ENCODE measurements at places on chromosomes 1 and 21. TPM values are rescaled to one million over a fixed set of nuclear protein-coding genes. Genes with fewer than 3 reads are reported as not detected.
A peak's percentile ranks its signal among the peaks of the same experiment; 100 is the strongest.

DNA sequence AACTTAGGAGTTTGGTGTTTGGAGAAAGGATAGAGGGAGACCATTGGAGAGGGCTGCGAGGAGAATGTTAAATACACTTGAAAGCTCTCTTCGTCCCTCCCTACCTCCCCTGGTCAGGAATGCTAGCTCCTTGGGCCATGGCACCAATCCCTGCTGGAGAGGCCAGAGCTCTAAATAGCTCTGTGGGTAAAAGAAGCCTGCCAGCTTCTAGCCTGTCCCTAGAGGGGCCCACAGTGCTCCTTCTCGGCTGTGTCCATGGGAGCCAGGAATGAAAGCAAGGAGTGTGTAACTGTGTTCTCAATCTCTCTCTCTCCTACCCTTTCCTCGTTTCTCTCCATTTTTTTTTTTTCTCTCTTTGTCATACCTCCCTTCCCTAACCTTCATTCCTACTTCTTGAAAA is at the start of gene CCDC190:
Gene CCDC190 (minus strand): TSS at position 75 of the 400 bp plus-strand sequence. CDS start 1,529 bp downstream, outside the sequence.
- DNase-seq = peak; percentile 43

LRRC8B gene
- 2.5 TPM for total RNA-seq

GRCh38 chr1:2956576-2956975 is 64.7 kb upstream of the ACTRT2 start:
- no peak for DNase-seq

WDR64 gene
- total RNA-seq = not detected

KCNK1 gene
- 29.7 TPM for total RNA-seq

- DNase-seq = no peak
Observed at GRCh38 chr1:201503397-201504176, 3.3 kb downstream of the CSRP1 start.

DNA sequence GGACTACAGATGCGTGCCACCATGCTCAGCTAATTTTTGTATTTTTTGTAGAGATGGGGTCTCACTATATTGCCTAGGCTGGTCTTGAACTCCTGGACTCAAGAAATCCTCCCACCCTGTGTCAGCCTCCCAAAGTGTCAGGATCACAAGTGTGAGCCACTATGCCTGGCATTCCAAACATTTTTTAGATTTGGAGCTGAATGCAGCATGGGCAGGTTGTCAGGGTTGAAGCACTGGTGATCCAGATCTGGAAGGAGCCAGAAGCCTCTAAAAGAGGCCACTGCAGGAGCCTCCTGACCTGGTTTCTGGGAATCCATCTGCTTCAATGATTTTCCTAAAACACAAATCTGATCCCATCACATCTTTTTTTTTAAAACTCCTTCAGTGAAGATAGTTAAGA is 1.8 kb upstream of the CTPS1 start:
- no peak for DNase-seq

DNA sequence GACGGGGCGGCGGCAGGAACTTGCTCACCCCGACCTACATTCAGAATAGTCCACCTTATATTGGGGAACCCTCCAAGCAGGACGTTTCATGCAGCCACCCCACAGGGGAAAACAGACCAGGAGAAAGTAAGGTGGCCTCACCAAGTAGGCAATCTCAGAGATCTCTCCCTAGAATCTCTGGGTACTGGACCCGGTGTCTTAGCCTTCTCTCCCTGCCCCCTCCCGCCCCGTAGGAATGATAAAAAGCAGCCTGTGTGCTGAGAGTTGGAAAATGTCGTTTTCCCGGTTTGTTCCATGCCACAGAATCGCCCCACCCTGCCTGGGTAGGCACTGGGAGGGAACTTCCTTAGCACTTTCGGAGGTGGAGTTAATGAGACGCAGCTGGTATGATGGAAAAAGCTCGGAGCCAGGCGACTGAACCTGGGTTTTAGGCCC is 789 bp upstream of the PTPN14 start:
- DNase-seq = peak; percentile 65

CELA2B gene
- total RNA-seq = not detected

GRCh38 chr1:233614173-233614742 is 352 bp downstream of the KCNK1 start:
- peak; percentile 57 for DNase-seq

DNA sequence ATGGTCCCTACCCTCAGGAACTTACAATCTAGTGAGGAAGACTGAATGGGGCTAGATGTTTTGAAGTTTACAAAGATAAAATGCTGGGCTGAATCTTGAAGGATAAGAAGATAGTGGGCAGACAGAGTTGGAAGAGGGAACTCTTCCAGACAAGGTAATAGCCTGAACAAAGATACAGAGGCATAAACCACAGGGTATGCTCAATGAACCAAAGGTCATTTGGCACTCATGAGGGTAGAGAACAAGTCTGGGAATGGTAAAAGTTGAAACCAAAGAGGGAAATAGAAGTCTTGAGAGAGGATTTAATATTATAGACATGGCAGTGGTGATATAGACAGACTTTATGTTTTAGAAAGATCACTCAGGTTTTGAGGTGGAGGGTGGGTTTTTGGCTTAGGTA is 48.1 kb upstream of the ZSWIM5 start:
- no peak for DNase-seq

COL9A2 gene
- 0.45 TPM for total RNA-seq

GRCh38 chr1:61491497-61491896 is 233.4 kb downstream of the TM2D1 start:
- DNase-seq = no peak

All from left ventricle myocardium superior (tissue), 1 donor.